ENCODE measurements at places on chromosomes 1 and 21. TPM values are rescaled to one million over a fixed set of nuclear protein-coding genes. Genes with fewer than 3 reads are reported as not detected.

Gene OVAAL
- total RNA-seq: not detected

Gene ACTL8
- total RNA-seq: not detected

Gene CDCA8
- 2.5 TPM for total RNA-seq

Gene IVL
- not detected for total RNA-seq

Gene PGLYRP4
- total RNA-seq: not detected

Gene BARHL2
- total RNA-seq: not detected

Gene IGSF5
- total RNA-seq: 0.29 TPM

Gene SAMD13
- total RNA-seq: 4.1 TPM

Gene OR2T35
- not detected for total RNA-seq

Gene CDK11A
- 31.5 TPM for total RNA-seq

Gene CTBS
- total RNA-seq: 18.5 TPM

Gene KMO
- 0.83 TPM for total RNA-seq

Gene AMPD1
- total RNA-seq: not detected

Gene FALEC
- total RNA-seq: 1.1 TPM

Gene HIVEP3
- 8.7 TPM for total RNA-seq

Gene S100PBP
- total RNA-seq: 26.9 TPM

Gene DNM3
- 2.8 TPM for total RNA-seq

Gene PIK3C2B
- total RNA-seq: 64.6 TPM

Gene ADORA1
- total RNA-seq: 7.3 TPM

Gene A3GALT2
- not detected for total RNA-seq

Gene TLCD4
- total RNA-seq: 24.4 TPM

Gene POTED
- not detected for total RNA-seq

Gene KLHDC8A
- 2.2 TPM for total RNA-seq

Gene GPR153
- 14.8 TPM for total RNA-seq

Gene HSPA13
- total RNA-seq: 12.0 TPM

Gene NDUFS2
- total RNA-seq: 82.5 TPM

Gene PPIAL4G
- 0.09 TPM for total RNA-seq

All from mucosa of gallbladder (tissue), 1 donor.